ENCODE measurements at places on chromosomes 7 and 10. TPM values are rescaled to one million over a fixed set of nuclear protein-coding genes. Genes with fewer than 3 reads are reported as not detected.

WIPF3 gene
- polyA plus RNA-seq, result 0.90 TPM

DNA sequence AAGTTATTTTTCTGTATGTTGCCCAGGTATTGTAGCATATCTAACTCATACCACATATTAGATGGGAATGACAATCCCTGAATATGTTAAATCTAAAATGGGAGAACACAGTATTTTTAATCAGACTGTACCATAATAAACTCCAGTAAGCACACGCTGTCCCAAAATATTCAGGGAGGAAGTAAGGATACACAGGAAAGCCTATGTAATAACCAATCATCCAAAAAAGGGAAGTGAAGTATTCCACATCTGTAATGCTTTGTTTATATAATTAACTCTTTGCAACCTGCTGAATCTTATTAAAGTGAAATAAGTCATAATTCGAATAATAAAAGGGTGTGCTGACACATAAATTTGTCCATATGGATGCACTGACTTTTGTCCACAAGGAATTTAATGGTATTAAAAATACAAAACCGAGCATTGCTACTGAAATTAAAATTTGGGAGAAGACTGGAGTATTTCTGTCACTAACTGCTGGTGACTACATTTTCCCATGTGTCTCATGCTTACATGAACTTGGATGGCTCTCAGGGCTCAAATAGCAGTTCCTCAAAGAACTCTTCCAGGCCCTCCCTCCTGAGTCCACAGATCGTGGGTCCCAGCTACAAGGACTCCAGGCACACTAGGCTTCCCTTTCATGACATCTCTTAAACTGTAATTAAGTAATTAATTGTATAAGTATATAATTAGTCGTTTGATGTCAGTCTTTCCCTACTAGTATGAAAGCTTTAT is 120.6 kb downstream of the NEBL start:
- DNase-seq, result no peak

MASTL gene
- polyA plus RNA-seq, result 21.0 TPM

DNA sequence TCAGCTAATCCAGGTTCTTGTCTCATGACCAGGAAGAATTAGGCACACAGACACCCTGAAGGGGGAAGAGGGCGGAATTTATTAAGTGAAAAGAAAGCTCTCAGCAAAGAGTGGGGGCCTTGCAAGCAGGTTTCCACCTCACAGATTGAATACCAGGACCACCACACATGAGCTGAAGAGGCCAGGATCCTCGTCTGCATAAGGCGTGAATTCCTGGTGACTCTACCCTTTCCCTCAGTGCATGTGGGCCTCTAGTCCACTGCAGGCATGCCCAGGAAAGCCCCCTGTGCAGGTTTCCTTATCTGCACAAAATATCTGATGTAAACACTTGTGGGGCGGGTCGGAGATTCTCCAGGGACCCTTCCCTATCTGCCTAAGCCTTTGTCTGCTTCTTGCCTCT is 782.1 kb upstream of the LRRN3 start:
- DNase-seq, result no peak

- DNase-seq, result no peak
Measured at GRCh38 chr10:17643339-17643754, 604 bp upstream of the STAM start.

DNA sequence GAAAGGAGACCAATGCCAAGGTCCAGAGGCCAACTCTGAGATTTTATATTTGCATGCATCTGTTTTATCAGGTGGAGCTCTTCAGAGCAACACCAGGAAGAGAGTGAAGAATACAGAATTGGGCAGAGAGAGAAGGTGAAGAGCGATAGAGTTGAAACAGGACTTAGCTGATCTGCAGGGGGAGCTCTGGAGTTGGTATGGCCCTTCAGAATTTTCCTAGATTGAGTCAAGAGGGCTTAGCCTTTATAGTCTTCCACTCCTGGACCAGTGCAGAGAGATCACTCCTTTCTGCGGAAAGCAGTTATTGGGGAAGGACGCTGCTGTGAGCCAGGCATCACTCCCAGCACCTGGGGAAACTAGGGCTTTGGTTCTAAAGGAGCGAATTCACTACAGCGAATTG is 105.0 kb upstream of the DGKB start:
- no peak for DNase-seq

DNA sequence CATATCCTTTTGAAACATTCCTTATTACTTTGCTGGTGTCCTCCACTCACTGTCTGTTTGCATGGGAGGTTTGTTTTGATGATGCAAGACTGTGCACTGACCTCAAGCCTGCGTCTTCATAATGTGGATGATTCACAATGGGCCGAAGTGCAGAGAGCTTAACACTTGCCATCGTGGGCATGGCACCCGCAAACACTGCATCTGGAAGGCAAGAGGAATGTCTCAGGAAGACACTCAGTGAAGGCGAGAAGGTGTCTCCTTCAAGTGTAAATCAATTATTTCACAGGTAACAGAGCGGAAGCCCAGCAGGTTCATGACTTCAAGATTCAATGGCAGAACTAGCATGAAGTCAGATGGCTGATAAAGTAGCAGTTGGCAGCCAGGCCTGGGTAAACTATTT is 98.1 kb downstream of the DPY19L1 start:
- DNase-seq, result no peak

DNA sequence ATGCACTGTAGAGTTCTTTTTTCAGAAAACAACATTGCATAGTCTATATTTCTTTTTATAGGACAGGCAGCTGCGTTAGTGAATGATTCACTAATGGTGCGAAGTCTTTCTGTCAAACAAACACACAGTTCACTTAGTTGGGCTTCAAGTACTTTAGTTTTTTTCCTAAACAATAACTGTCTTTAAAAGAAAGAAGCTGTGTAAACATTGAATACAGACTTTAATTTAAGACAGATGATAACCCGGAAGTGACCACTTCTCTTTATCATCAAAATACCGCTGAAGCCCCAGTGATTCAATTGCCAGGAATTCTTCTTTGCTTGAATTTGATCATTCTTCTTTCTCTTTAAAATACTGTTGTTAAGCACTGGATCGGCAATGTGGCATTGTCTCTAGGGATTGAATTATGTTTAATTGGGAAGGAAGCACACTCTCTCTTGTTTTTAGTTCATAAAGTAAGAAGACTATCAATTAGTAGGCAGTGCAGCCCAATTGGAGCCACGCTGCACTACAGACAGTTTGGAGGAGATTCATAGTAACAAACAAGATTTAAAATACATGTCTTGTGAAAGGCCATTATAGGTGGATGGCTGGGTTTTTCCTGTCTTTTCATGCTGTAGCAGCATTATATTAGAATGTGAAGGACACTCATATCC is 30.4 kb downstream of the CNTNAP2 start:
- peak; percentile 7 for DNase-seq

DNA sequence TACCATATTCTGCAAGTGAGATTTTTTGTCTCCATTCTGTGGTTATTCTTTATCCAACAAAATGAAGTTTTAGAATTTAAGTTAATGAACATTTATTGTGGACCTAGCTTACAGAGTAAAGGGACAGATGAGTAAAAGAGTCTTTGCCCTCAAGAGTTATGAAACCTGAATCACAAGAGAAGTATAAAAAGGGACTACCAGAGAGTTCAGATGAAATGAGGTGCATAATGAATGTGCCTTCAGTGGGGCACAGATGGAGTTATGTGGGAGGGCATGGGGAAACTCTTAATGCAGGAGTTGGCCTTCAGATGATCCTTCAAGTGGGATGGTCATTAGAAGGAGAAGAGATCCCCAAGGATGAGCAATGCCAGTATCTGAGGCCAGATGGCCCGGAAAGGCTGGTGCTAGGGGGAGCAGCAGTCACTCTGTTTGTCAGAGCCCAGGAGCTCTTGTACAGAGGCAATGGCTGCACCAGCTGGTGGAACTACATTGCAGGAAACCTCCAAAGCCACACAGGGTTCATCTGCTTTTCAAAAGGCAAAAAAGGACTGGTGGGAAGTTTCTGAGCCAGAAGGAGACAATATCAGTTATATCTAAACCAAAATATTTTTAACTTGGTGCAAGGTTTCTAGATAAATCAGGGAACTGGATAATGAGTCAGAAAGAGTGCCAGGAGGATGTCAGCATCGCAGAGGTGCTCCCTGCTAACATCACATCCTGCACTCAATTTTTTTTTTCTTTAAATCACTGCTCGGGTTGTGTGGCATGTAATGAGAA is 162.0 kb downstream of the KLF6 start:
- DNase-seq, result no peak

SVIL gene
- polyA plus RNA-seq, result 52.7 TPM

UPK3B gene
- 56.1 TPM for polyA plus RNA-seq
